A375 (cell line): ENCODE measurements at places on chromosomes 6 and 20. TPM values are rescaled to one million over a fixed set of nuclear protein-coding genes. Genes with fewer than 3 reads are reported as not detected.

Gene KCNG1
- 183 and 213 TPM in 2 replicates for total RNA-seq

Gene SNAP25
- 0.34 and 0.64 TPM in 2 replicates for total RNA-seq

Gene HUS1B
- 0.87 and 1.9 TPM in 2 replicates for total RNA-seq

Gene EHMT2
- total RNA-seq, result 29.6 and 34.8 TPM in 2 replicates
